ENCODE measurements at places on chromosomes 1 and 21.

DNA sequence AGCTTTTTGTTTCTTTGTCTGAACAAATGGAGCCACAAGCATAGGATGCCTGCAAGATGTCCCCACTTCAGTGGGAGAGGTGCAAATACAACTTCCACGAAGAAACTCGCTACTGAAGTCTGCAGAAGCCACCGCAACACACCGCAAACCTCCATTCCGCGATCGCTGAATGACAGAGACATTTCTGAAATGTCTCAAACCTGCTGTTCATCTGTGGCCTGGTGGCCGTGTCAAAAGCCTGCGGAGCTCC lies 1.0 kb downstream of the TP53BP2 start:
- no peaks in the 10 kb centered on the region for H3K36me3 ChIP-seq
- H3K4me1 ChIP-seq, result peaks cover 9% of the 10 kb centered on the region
- H3K27ac ChIP-seq, result peak overlapping the region; percentile 87
- no peaks in the 10 kb centered on the region for H3K27me3 ChIP-seq
- DNase-seq, result peak; percentile 24

DNA sequence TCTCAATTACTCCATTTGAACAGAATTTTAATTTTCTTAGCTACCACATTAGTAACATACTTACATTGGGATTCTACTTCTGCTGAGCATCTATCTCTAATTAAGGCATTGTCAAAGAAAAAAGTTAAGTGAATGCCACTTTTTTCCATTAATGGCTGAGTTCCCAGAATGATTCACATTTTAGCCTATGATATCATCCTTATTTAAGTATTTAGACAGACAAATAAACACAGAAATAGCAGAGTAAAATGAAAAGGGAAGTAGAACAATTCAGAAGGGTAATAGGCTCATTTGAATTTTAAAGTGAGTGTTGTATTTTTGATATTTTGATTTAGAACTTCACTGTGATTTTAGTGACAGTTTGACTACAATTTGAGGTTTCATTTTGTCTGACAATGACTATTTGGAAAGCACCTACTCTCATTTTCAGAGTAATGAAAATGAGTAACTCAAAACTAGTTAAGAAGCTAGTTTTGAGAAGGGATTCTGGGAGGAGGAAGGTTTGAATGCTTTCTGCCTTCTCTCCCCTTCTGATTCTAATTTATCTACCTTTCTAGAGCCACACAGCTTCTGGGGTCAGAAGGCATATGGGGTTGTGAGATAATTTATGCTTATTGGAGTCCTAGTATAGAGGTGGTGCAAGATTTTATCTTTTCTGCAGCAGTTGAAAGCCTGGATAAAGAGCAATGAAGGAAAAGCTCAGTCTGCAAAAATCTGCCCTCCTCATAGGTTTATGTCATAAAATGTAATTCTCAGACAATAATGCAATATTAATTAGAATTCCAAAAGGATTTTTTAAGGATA lies 15.5 kb downstream of the LYPLAL1 start:
- H3K27ac ChIP-seq, result no peak overlapping the region
- H3K4me3 ChIP-seq, result no peak overlapping the region
- no peak for DNase-seq
- H3K36me3 ChIP-seq, result peaks cover 3% of the 10 kb centered on the region

DNA sequence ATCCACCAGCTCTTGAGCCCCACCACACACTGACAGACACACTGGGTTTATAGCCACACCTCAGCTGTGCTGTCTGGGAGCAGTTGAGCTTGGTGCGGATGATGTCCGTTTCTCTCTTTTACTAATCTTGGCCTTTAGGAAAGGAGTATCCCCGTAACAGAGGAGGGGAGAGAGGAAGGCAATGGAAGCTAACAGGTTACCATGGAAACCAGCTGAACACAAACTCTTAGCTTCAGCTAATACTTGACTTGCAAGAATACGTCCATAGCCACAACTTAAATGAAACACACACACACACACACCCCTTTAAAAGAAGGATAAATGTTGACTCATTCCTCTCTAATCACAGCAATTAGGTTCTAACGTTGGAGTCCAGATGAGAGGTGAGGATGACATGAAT lies 28.0 kb upstream of the LRRN2 start:
- no peak overlapping the region for H3K27ac ChIP-seq
- peaks cover 18% of the 10 kb centered on the region for H3K27me3 ChIP-seq
- peaks cover 14% of the 10 kb centered on the region for H3K4me1 ChIP-seq
- H3K4me3 ChIP-seq, result no peak overlapping the region
- no peaks in the 10 kb centered on the region for H3K36me3 ChIP-seq

DNA sequence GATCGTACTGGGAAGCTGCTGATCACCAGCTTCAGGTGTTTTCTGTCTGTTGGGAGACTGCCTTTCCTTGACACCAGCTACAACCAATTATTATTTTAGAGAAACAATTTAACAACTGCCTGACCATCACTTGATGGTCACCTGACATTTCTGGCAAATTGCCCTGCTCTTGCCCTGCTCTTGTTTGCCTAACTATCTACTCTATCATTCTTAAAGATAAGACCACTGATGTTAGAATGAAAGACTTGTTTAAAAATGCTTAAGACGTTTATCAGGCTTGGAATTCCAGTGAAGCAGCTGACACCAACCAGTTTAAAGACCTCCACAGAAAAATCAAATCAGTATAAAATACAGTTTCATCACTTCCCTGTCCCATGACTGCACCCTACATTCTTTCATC lies 423.3 kb upstream of the CAMK1G start:
- H3K27ac ChIP-seq, result no peak overlapping the region
- DNase-seq, result no peak
- no peak overlapping the region for H3K4me3 ChIP-seq
- H3K36me3 ChIP-seq, result no peaks in the 10 kb centered on the region
- no peaks in the 10 kb centered on the region for H3K27me3 ChIP-seq
- no peaks in the 10 kb centered on the region for H3K4me1 ChIP-seq

DNA sequence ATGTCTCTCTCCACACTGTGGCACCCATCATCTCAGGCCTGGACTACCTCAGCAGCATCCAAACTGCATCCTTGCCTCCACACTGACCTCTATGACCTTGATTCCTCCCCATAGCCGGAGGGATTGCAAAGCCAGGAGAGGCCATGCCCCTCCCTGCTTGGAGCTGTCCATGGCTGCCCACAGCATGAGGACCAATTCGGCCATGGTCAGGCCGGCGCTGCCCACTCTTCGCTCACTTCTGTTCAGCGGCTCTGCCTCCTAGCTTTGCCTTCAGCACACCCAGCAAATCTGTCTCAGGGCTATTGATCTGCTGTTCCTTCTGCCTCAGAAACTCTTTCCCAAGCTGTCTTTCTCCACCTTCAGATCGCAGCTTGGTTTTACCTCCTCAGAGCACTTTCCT lies 94.5 kb downstream of the TNR start:
- H3K27me3 ChIP-seq, result peaks cover 2% of the 10 kb centered on the region
- H3K4me1 ChIP-seq, result no peaks in the 10 kb centered on the region
- H3K4me3 ChIP-seq, result no peak overlapping the region
- no peak overlapping the region for H3K27ac ChIP-seq

DNA sequence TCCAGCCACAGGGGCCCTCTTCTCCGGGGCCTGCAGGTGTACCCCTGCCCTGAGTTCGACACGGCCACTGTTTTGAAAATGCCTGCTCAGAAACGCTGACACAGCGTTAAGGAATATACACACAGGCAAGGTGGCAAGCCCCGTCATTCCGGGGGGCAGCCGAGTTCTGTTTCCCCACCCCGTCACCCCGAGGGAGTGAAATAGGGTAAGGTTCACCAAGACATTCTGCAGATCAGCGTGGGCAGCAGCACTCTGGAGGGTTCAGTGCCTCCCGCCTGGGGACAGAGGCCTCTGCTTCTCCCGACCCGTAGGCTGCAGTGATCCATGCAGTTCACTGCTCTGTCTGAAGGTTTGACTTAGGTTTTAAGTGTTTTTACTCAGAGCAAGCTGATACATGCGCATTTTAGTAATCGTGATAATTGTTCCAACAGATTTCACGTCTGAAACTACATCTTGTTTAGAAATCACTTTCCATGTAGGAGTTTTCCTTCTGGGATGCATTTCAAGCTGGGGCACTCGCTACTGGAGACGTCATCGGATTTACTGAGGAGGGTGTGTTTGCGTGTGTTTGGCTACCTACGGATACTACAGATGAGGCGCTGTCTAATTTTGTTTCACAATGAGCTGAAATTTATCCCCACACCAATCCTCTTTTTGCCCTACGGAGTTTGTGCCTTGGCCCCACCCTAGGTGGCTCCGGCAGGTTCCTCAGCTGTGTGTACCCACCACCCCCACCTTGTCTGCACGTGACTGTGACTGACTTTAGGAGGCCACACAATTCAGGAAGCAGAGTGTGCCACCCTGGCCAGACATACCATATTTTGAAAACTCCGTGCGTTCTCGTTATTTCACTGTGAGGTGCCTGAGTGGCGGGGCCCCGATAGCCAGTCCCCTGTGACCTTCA lies 63.5 kb downstream of the AGPAT3 start:
- no peak overlapping the region for H3K27ac ChIP-seq
- no peaks in the 10 kb centered on the region for H3K36me3 ChIP-seq
- H3K27me3 ChIP-seq, result no peaks in the 10 kb centered on the region

DNA sequence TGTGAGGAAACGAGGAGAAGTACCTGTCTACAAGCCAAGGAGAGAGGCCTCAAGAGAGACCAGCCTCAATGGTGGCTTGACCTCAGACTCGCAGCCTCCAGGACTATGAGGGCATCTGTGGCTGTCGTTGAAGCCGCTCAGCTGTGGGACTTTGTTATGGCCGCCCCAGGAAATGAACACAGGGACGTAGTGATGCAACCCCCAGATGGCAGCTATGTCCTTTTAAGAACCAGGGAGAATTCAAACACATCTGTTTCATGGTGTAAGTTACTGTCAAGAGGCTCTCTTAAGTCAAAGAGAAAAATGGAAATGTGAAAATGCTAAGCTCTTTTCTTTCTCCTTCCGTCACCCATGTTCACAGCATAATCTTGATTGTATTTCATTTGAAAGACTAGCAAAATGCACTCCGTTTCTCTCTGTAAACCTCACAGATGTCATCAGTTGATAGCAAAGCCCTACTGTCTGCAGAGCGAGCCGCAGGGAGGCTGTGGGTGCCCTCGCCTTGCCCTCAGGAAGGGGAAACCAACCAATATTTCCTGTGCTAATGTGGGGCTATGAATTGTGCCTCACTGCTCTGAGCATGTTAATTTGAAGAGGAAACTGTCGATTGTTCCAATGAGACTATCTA lies 21.3 kb downstream of the UBASH3A start:
- peak overlapping the region; percentile 84 for H3K27ac ChIP-seq
- no peaks in the 10 kb centered on the region for H3K27me3 ChIP-seq
- peak overlapping the region; percentile 41 for H3K4me3 ChIP-seq
- DNase-seq, result peak; percentile 72
- H3K4me1 ChIP-seq, result peaks cover 67% of the 10 kb centered on the region
- peaks cover 76% of the 10 kb centered on the region for H3K36me3 ChIP-seq
